Activated T-helper 9 cell treated with anti-CD3 and anti-CD28 coated beads, Interleukin-2, amount 50 U/mL, for 16 hours (primary cell): ENCODE measurements at places on chromosomes 1 and 21.

GRCh38 chr1:200977071-200977754 lies 46.3 kb downstream of the KIF21B start:
- DNase-seq = no peak

- DNase-seq = no peak
These were observed 76.5 kb downstream of the TENT5C start for GRCh38 chr1:117682372-117682771.

GRCh38 chr1:29504196-29504595 lies 267.9 kb downstream of the PTPRU start:
- DNase-seq = no peak

- DNase-seq = no peak
These were observed 7.4 kb downstream of the LHX9 start for GRCh38 chr1:197924516-197925123.

DNA sequence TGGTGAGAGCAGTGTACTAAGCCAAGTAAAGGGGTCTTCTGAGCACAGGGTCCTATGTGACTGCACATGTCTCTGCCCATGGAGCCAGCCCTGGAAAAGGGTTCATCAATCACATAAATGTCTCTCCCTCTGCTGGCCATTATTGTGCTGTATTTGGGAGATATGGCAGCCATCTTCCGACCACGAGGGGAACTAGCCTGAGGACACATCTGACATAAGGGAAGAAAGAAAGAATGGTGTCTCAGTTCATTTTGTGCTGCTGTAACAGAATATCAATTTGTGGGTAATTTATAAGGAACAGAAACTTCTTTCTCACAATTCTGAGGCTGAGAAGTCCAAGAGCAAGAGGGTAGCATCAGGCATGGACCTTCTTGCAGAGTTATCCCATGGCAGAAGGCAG lies 55.1 kb upstream of the GJA5 start:
- DNase-seq = no peak

DNA sequence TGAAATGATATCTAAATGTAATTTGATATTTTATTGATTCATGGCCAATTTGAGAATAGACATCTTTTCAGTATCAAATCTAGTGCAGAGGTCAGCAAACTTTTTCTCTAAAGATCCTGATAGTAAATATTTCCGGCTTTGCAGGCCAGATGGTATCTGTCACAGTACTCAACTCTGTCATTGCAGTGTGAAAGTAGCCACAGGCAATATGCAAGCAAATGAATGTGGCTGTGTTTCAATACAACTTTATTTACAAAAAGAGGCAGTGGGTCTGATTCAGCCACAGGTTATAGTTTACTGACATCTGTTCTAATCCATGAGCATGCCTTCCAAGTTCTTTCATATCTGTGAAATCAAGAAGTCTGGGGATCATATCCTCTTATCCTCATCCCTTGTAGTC lies 221.2 kb downstream of the PRDM2 start:
- no peak for DNase-seq

DNA sequence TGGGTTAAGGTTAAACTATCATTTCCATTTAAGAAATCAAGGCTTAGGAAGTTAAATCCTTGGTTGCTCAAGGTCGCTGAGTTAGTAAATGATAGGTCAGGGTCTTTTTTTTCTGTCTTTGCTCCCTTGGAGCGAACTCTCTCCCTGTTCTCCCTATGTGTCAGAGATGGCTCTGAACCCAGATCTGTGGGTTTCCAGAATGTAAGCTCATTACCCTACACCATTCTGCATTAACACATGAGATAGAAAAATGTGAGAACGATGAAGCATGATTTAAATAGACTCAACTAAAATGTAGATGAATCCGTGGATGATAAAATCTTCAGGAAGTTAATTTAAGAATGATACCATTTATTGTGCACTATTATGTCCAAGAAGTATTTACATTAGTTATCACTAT lies 25.0 kb upstream of the ST6GALNAC3 start:
- no peak for DNase-seq

- peak; percentile 55 for DNase-seq
These were observed 820 bp upstream of the TTF2 start for GRCh38 chr1:117059334-117059677.

DNA sequence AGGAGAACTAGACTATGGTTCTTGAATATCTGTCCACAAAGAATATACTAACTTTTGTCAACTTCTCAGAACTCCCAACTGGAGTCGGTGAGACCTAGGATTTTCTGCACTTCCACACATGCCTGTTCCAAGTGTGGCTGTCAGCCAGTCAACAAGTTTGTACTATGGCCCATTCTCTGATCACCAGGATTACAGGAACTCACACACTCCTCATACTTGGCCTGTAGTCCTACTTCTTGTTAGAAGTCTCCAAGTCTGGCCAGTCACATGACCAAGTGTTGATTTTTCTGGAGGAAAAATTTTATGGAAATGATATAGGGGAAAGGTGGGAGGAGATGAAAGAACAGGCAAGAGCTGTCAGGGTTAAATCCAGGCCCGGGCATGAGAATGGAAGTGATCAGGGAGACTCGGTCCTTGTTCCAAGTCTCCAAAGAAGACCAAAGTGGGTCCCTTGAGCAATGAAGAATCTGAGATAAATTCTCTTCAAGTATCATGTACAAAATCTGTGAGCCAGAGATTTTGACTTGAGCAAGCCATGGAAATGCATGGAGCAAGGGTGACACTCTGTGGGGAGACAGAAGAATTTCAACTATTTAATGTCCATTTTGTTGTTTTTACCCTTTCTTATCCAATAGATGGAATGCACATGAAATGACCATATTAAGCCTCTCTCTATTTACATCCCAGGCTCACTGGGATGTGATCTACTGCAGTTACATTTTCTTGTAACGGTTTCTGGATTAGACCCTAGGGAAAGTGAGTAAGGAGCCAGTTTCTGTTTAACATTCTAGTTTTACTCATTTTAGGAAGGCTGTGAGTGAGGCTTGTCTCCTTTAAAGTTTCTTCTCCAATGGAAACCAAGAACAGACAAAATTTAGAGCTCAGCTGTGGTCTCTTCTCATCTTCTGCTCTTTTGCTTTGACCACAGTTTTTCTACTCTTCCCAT lies 320.9 kb downstream of the ASTN1 start:
- no peak for DNase-seq

- DNase-seq = no peak
These were observed 19.6 kb downstream of the ZNF362 start for GRCh38 chr1:33275706-33276572.

- DNase-seq = no peak
These were observed 30.9 kb downstream of the TNFSF4 start for GRCh38 chr1:173176246-173176645.

DNA sequence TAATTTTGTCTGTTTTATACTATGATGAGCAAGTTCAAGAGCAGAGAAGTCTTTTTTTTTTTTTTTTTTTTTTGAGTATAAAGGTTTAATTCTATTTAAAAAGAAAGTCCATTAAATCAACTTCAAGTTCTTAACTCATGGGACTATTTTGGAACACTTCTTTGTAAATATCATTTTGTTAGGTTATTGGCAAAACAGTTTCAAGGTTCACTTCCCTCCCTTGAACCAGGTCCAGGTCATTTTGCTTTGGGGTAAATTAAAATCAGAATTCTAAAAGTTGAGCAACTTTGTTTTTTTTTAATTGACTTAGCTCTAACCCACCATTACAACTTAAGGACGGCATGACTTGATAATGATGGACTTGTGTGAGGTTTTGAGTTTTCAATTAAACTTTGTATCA lies 72.3 kb downstream of the WLS start:
- DNase-seq = no peak

- no peak for DNase-seq
These were observed 87.9 kb downstream of the VAV3 start for GRCh38 chr1:107877092-107877491.

DNA sequence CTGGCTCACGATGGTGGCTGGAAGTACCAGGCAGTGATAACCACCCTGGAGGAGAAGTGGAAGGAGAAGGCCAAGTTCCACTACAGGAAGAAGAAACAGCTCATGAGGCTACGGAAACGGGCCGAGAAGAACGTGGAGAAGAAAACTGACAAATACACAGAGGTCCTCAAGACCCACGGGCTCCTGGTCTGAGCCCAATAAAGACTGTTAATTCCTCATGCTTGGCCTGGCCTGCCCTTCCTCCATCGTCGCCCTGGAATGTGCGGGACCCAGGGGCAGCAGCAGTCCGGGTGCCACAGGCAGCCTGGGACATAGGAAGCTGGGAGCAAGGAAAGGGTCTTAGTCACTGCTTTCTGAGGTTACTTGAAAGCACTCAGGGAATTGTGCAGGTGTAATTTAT lies 10.8 kb downstream of the IL24 start:
- DNase-seq = no peak
